ENCODE measurements at places on chromosomes 2 and 18.

- no peak for DNase-seq
Observed at GRCh38 chr2:110796716-110797301, 64.4 kb downstream of the ACOXL start.

GRCh38 chr2:25365241-25365640 is 23.5 kb upstream of the DNMT3A start:
- no peak for DNase-seq

- no peak for DNase-seq
Observed at GRCh38 chr2:161239326-161240109, 68.7 kb upstream of the PSMD14 start.

- DNase-seq = no peak
Observed at GRCh38 chr2:127700527-127701192, 637 bp upstream of the SFT2D3 start.

DNA sequence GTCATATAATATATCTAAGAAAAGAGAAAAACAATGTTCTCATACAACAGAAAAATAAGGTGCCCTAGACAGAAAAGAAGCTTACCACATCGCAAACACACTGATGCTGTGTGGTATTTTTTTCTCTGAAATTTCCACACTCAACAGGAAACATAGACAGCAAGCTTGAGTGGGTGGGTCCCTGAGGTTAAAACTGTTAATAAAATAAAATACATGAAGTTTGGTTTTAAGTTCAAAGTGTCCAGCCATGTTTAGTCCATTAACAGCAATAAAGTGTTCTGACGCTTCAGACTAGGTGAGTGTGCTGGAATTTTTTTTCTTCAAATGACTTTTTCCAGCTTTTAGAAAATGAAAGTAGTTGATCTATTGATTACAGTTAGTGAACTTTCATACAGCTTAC is 83.3 kb upstream of the EPB41L5 start:
- DNase-seq = no peak

DNA sequence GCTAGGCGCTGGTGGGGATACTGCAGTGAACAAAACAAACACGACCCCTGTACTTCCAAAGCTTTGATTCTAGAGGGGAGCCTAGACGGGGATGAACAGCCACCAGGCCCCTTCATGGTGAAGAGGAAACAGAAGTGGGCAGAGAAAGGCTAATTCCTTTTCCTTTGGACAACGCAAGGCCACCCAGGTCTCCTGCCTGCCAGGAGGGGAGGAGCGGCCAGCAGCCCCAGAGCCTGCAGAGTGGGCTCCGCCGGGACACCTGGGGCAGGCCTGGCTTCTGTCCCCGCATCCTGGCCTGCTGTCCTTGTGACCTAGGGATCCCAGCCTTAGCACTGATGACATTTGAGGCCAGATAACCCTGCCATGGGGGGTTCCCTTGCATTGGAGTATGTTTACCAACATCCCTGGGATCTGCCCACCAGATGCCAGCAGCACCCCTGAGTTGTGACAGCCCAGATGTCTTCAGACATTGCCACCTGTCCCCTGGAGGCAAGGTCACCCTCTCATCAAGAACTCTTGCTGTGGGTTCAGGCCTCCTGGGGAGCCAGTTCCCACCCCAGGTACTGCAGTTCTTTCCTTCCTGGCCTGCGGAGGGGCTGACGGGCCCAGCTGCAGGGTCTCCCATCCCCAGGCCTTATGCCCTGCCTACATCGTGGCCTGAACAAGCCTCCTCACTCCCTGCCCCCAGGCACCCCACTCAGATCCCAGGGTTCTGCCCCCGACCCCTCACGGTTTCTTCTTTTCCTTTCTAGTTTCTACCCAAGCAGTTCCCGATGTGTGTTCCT is 125.7 kb downstream of the SEPTIN10 start:
- DNase-seq = no peak

DNA sequence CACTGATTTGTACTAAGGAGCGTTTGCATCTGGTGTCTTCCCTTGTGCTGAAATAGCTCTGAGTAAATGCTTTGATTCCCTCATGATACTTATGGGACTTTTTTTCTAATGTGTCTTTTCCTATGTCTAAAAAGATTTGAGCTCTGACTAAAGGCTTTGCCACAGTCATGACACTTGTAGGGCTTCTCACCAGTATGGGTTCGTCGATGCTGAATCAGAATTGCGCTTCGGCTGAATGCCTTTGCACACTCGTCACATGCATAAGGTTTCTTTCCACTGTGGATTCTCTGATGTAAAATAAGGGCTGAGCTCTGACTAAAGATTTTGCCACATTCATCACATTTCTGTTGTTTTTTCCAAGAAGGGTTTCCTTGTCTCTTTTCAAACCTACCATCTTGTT is 8.0 kb downstream of the ZNF396 start:
- no peak for DNase-seq

DNA sequence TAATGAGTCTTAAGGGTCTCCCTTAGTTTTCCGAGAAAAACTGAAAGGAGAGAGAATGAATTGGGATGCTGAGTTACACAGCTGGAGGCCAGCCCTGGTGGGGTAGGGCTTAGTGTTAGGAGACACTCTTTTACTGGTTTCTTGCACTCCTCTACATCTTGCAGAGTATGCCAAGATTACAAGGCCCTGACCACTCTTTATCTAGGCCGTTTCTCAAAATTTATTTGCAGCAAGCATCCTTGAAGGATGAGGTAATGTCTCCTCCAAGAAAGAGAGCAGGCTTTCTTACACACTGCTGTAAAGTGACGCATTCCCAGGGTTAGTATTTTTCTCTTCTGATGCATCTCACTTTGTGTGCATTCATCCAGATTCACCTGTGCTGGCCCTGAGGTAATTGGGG is 166.2 kb downstream of the TDRD15 start:
- no peak for DNase-seq

GRCh38 chr2:189213250-189213649 is 33.7 kb upstream of the COL5A2 start:
- no peak for DNase-seq

DNA sequence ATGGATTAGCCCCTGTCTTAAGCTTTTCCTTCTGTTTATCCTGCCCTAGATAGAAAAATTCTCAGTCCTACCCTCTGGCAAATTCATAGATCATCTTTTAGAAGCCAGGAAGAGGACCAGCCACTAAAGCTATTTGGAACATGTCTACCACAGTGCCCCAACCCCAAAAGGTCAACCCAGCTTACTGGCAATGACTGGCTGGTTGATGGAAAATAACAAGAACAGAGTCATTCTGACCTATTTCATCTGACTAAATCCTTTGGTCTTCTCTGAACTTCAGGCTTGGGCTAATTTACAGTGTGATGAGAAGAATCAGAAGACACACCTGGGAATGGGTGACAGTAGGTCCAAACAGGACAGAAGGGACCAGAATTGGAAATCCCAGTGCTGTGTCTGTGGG is 227.3 kb upstream of the CCDC68 start:
- DNase-seq = no peak

DNA sequence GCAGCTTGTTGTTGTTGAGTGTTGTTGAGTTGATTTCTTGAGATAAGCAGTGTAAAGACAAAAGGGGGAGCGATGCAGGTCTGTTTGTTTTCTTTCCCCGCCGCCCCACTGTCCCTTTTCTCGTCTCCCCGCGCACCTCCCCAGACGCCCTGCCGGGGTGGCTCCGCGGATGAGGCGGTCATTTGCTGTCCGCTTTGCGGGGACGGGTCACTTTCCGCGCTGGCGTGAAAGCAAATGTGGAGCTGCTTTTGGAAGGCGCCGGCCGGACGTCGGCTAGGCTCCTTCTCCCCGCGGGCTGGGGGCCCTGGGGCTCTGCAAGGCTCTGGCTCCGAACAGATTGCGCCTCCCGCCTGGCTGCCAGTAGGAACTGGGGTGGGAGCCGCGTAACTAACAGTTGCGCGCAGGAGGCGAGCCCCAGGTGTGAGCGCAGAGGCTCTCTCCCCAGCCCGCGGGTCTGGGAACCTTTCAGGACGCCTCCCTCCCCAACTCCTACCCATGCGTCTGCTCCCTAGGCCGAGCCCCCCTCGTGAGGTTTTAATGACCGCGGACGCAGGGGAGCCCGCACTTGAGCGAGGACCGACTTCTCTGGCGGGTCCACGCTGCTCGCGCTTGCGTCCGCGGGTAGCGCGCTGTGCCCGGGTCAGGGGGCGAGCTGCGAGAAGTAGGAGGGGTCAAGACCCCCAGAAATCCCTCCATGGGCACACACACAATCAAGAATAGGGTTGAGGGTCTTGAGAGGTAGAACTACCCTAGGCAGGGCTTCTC is 146.6 kb downstream of the MEIS1 start:
- no peak for DNase-seq

- no peak for DNase-seq
Observed at GRCh38 chr2:119230219-119231185, 6.9 kb downstream of the STEAP3 start.

GRCh38 chr2:18966131-18966530 is 376.8 kb upstream of the NT5C1B start:
- no peak for DNase-seq

GRCh38 chr2:22486343-22486742 is 898.6 kb upstream of the KLHL29 start:
- DNase-seq = no peak

Measured in kidney glomerular epithelial cell (primary cell).